ENCODE measurements at places on chromosomes 3 and 15.

DNA sequence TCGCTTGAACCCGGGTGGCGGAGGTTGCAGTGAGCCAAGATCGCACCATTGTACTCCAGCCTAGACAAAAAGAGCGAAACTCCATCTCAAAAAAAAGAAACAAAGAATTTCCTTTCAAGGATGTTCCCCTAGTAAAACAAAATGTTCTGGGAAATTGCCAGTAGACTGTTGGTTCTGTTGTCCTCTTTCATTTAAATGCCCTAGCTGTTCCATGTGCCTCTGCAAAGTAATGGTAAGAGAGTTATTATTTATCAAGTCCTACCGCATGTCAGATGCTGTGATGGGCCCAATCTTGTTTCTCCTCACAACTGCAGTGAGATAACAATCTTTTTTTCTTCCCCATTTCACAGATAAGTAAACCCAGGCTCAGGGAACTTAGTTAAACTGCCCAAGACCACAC is 254.3 kb upstream of the TPM1 start:
- DNase-seq, result no peak

GRCh38 chr3:150146991-150147761 is 176.5 kb upstream of the PFN2 start:
- DNase-seq, result peak; percentile 14

DNA sequence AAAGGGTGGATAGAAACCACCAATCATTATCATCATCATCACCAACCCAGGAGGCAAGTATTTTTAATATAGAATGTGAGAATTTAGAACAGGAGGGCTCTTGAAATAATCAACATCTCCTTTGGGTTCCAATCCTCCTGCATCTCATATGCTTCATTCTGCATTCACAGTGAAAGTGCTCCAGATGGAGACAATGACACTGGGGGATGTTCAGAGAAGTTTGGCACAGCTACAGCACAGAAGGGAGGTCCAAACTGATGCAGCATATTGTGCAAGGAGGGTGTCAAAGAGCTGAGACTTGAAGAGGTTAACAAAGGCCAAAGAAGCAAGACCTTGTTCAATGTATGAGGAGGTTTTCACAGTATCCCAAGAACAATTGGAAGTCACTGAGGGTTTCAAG is 767.1 kb downstream of the NTRK3 start:
- no peak for DNase-seq

- no peak for DNase-seq
Observed at GRCh38 chr3:66592016-66592761, 91.4 kb upstream of the LRIG1 start.

- DNase-seq, result no peak
Observed at GRCh38 chr15:49742381-49742780, 121.5 kb downstream of the DTWD1 start.

- DNase-seq, result no peak
Observed at GRCh38 chr3:43966126-43966525, 275.4 kb downstream of the ABHD5 start.

DNA sequence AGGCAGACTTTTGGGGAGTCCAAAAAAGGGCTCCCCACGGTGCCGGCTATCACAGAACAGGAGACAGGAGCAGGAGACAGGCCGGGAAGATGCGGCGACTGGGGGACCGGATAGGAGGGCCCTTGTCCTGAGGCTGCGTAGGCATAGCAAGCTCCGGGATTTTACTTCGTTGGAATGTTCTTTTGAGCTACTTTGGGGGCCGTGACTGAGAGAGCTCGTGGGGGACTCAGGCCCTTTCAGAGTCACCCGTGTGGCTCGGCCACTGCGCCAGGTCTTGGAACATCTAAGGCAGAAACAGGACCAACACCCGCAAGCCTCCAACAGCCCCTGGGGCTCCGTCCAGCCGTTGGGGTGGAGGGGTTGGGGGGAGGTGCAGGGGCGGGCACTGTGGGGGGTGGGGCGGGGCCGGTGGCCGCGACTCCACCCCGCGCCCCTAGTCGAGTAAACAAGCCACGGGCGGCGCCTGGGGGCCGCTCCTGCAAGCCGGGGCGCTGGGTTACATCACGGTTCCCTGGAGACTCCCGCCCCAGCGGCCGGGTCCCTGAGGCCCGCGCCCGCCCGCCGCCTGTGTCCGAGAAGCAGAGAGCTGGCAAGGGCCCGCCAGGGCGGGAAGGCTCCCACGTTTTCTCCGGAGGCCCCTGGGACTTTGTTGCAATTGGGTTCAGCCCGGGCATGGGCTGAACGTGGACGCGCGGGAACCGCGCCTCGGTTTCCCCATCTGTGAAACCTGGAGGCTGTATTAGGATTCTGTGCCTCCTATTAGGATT is 23.3 kb upstream of the C15orf39 start:
- DNase-seq, result no peak

- DNase-seq, result no peak
Observed at GRCh38 chr3:110929816-110930215, 141.8 kb upstream of the NECTIN3 start.

GRCh38 chr3:133448478-133449122 is 48.7 kb downstream of the BFSP2 start:
- peak; percentile 26 for DNase-seq

GRCh38 chr15:34708422-34708821 is 46.4 kb downstream of the GJD2 start:
- DNase-seq, result no peak

GRCh38 chr15:92930054-92930621 is 30.0 kb downstream of the CHD2 start:
- no peak for DNase-seq

DNA sequence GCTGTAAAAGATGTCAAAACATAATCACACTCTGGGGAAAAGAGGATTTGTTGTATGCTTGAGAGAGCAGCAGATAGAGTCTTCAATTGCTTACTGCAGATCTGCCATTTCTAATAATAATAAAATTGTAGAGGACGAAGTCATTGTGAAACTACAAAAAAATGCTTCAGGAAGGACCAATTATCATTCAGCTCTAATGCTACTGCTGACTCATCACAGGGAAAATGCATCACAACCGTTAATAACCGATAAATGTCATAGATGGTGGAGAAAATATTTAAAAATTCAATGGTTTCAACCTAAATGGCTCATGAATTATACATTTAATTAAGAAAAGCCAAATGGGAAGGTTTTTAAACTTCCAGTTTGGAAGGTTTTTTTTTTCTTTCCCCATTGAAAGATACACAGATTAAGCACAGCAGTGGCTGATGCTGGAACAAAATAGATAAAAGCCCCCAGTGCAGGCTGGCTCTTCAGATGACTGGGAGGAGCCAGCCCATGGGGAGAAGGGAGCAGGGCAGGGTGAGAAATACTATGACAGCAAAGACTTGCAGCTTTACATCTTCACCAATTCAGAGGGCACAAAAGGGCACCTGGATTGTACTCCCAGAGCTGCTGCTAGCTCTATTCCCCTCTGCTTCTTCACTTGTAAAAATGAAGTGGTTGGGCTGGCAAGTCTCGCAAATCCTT is 196.1 kb downstream of the CNTN6 start:
- DNase-seq, result no peak

DNA sequence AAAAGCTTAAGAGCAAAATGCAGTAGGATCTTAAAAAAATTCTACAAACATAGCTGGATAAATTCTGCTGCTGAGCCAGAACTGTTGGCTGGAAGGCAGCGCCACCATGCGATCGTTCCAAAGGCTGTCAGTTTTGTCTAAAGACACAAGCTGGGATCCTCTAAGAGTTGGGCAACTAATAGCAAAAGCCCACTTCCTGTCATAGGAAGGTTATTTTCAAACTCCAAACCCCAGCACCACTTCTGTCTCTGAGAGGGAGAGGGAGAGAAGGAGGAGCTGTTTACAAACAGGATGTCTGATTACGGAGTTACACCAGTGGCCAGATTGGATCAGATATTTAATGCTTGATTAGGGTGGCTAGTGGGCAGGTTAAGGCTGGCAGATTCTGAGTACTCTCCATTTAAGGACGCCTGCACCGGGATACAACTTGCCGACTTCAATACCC is 44.0 kb downstream of the EIF4E3 start:
- peak; percentile 17 for DNase-seq

- no peak for DNase-seq
Observed at GRCh38 chr3:188152660-188153436, 1.1 kb upstream of the LPP start.

- DNase-seq, result no peak
Observed at GRCh38 chr3:49867871-49868321, 1.8 kb downstream of the CAMKV start.

DNA sequence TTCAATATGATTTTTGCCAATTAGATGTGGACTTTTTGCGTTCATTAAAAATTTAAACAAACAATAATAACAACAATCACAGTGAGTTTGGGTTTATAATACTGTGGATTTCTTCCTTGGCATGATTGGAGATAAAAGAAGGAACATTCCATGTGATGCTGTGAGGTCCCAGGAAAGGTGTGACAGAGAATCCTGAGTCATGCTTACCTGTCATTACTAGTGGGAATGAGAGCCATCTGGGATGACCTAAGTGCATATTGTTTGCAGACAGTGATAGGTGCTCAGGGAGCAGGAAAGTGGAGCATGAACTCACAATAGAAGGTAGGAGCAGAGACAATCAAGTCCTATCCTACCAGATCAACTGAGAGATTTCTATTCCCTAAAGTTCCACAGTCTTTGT is 766.5 kb upstream of the CFAP20DC start:
- DNase-seq, result no peak

DNA sequence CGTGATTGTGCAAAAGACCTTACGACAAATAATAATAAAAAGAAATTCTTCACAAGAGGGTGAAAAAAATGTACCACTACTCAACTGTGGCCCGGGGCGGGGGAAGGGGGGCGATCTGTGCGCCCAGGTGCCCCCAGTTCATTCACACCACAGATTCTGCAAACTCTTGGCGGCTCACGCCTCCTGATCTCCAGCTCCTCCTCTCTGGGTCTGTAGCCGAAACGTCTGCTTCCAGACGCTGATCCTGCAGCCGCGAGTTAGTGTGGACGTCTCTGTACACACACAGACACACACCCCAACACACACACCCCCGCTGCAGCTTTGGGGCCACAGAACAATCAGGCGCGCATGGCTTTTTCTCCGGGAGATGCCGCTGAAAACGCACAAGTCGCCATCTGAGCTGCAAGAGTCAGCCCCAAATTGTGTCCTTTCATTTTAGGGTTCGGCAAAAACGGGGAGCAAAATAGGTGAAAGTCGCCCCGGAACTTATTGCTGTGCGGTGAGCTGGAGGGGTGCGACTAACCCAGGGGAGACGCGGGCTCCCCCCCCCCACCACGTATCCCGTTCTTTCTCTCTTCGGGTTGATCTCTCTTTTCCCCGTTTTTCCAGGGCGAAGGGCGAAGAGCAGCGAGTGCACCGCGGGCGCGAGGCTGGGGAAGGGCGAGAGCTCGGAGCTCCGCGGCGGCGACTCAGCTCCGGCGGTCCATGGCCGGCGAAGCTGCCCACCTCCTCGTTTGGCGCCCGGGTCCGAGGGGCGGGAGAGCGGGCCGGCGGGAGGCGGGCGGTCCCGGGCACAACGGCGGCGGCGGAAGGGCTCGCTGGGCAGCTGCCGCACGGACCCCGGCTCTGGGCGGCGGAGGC is 505 bp upstream of the WNT5A start:
- no peak for DNase-seq

DNA sequence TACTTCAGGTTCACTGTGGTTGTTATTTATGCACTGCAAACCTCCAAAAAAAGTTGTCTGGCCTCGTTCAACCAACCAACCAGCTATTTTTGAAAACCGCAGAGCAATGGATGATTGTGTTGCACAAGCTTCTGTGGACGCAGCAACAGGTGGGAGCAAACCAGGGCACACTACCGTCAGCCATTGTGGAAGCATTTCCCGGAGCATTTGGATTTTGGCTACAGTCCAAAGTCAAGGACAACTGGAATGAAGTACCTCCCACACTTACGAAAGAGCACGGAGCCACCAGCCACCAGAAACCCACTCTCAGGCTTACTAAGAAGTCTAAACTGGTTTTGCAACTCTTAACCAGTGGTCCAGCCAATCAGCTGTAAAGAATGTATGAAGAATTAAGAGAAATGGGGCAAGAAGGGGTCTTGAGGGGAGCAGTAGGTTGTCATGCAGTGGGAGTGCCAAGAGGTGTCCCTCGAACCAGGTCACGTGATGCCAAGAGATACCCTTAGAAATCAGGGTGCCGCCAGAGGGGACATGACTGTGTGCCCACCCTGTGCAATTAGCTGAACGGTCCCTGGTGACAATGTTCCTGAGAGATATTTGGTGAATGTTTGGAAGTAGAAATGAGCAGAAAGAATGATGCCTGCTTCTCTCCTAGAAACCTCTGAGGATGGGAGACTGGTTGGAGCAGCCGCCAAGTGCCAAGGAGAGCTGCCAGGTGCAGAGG is 68.9 kb upstream of the PCSK6 start:
- no peak for DNase-seq

GRCh38 chr3:14506626-14507304 is 33.4 kb downstream of the GRIP2 start:
- DNase-seq, result no peak

- DNase-seq, result no peak
Observed at GRCh38 chr3:46574243-46574646, 8.1 kb upstream of the LRRC2 start.

DNA sequence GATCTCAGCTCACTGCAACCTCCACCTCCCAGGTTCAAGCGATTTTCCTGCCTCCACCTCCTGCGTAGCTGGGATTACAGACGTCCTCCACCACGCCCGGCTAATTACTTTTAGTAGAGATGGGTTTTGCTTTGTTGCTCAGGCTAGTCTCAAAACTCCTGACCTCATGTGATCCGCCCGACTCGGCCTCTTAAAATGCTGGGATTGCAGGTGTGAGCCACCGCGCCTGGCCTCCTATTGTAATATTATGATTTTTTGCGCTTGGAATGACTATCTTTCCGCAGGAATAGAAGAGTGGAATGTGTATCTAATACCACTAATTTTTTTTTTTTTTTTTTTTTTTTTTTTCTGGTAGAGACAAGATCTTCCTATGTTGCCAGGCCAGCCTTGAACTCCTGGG is 1.8 kb downstream of the ARL8B start:
- no peak for DNase-seq

GRCh38 chr3:114213292-114213626 is 24.1 kb downstream of the ZNF80 start:
- no peak for DNase-seq

GRCh38 chr3:99875581-99875928 is 57.9 kb downstream of the CMSS1 start:
- DNase-seq, result no peak

GRCh38 chr3:61452535-61453090 is 108.8 kb upstream of the PTPRG start:
- no peak for DNase-seq

DNA sequence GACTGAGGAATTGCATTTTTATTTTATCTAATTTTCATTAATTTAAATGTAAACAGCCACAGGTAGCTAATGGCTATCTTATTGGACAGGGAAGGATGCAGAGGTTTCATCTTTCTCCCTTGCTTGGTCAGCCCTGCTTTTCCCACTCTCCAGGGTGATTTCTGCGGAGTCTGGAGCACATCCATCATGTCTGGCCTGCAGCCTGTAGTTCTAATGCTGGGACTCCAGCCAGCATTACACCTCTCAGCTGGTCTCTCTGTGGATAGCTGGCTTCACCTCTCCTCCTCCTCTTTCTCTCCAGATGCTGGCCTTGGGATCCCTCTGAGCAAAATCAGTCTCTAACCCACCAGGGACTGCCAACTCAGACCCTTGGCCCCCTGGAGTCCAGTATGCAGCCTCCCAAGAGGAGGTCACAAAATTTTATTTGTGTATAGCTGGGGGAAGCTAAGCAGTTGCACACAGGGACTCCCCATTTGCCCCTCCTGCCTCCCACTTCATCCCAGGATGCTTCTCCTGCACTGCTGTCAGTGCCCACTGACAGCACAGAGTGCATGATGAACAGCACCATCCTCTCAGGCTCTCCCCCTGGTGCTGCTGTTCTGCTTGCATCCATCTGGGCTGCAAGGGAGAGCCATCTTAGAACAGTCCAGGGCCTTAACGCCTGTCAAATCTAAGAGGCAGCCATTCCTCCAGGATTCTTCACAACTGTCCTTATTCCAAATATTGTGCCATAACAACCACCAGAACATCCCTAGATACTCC is 1.7 kb downstream of the BFSP2 start:
- DNase-seq, result no peak

Measured in stimulated activated CD8-positive, alpha-beta memory T cell treated with anti-CD3 and anti-CD28 coated beads, Interleukin-15, amount 100 ng/mL, for 48 hours (primary cell).